ENCODE measurements at places on chromosomes 6 and 20.
A peak's percentile ranks its signal among the peaks of the same experiment; 100 is the strongest.

DNA sequence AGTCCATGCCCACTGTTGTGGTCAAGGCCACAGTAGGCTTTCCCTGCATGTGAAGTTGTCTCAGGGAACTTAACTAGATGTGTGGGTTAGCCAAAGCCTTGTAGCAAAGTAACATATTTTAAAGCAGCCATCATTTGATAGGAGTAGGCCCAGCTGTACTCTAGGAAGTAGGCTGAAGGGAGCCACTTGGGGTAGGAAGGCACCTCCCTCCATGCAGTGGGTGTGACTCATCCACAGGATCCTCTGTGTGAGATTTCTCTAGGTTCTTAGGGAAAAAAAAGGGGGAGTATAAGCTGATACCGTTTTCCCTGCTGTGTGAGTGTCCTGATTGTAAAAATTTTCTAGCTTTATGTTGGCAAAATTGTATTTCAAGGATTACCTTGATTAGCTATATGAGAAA lies 44.7 kb downstream of the VAPB start:
- DNase-seq: no peak

DNA sequence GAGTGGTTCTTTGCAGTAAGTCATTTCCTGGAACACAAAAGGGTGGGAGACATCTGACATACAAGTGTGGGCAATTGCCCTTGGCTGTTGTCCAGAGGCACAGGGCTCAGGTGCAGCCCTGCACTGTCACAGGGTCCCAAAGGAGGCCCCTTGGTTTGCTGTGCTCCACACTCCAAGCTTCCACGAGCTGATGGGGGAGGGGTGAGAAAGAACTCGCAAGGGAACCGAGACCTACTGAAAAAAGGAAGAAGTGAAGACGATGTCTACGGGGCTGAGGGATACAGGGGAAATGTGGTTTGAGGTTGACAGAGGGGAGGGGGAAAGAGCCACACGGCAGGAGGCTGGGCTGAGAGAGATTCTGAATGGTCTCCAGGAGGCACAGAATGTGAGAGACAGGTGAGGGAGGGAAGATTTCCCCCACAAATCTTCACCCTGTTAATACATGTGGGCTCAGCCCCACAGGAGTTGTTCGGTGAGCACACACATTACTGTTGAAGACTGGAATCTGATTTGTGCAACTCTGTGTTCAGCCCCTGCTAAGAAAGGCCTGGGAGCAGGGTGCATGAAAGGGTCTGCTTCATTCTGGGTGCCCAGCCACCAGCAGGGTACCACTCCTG lies 123.4 kb downstream of the LY86 start:
- peak; percentile 95 for DNase-seq

GRCh38 chr20:39676241-39676640 lies 714.1 kb downstream of the DHX35 start:
- no peak for DNase-seq

DNA sequence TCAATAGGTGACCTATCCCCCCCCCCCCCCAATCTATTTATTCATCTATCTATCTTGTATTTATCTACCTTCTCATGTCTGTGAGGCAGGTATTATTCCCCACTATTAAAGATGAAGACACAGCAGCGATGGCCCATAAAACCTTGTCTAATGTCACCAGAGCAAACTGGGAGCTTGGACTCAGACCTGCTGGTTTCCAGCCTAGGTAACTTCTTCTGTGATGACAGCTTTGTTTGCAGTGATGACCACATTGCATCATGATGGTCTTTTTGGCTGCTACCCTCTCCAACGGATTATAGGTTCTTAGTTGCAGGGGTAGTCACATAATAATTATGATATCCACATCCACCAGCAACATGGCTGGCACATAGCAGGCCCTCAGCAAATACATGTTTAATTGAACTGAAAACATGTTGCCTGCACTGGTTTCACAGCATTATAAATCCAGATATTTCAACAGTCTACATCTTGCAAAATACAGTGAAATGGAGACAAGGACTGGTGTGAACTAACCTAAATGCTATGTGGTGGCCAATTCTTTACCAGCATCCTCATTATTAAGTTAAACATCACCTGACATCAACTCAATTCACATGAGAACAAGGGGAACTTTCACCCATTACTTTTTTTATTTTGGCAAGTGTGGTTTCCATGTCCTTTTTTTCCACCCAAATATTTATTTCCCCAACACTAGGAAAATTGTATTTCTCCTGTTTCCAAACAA lies 712.5 kb upstream of the NRSN1 start:
- DNase-seq: no peak

GRCh38 chr6:95815389-95816056 lies 200.3 kb upstream of the FUT9 start:
- DNase-seq: peak; percentile 2

DNA sequence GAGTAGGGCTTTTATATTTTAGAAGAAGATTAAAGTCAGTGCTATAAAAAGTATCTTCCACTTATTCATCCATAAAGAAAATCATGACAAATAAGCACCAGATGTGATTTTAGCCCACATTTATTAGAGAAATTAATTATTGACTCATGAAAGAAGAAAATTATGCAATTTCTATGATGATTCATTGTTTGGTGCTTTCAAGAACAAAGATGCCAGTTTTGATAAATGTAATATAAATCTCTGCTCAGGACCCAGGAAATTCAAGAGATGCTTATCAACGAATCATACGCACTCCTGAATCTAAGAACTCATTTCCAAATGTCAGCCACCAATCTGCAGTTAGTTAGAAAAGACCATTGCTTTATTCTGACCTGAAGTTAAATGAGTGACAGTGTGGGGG lies 211.4 kb downstream of the ARHGAP18 start:
- no peak for DNase-seq

GRCh38 chr6:131029626-131030297 lies 33.3 kb downstream of the EPB41L2 start:
- no peak for DNase-seq

DNA sequence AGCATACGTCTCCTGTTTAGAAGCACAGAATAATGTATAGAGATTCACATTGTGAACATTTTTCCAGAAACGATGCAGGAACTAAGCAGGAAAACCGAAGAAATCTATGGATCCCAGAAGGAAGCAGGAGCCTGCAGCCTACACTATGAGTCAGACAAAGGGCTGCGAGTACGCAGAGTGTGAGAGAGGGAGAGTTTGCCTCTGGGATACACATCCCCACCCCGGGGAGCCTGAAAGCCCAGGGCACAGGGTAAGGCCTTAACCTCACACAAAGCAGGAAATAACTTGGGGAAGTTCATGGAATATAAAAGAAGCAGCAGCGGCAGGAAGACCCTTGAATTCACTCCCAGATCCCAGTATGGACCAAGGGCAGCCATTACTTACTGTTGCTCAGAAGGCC lies 842.1 kb upstream of the MANEA start:
- no peak for DNase-seq

DNA sequence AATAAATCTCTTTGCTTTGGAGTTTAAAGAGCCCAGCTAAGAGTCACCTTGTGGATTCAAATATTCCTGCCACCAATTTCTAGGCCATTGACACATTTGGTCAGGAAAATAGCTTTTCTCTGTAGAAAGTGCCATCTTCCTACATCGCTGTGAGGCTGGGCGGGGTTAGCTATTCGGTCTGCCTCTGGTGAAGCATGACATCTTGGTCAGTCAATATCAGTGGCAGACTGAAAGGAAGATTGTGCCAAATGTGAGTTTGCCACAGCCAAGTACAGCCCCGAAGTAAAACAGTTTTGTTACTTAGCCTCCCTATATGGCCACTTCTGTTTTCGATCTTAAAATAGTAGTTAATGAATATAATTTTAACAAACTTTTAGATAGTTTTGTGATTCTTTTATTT lies 65.5 kb upstream of the FABP7 start:
- DNase-seq: no peak

DNA sequence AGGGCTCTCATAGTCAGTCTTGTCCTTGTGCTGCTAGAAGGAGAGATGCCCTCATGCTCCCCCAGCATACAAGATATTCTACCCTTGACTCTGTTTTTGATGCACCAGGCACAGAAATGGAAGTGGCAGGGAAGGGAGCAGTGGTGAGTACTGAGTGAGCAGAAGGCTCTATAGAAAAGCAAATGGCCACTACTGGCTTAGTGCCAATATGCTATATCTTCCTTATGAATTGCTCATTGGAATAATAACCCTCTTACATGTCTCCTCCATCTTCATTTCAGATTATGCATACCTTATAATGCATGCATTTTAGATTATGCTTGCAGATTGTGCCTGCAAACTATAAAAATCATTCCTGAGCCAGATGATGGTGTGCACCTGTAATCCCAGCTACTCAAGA lies 82.8 kb downstream of the MAP3K5 start:
- no peak for DNase-seq

GRCh38 chr6:71420095-71420692 lies 131.6 kb downstream of the OGFRL1 start:
- DNase-seq: no peak

DNA sequence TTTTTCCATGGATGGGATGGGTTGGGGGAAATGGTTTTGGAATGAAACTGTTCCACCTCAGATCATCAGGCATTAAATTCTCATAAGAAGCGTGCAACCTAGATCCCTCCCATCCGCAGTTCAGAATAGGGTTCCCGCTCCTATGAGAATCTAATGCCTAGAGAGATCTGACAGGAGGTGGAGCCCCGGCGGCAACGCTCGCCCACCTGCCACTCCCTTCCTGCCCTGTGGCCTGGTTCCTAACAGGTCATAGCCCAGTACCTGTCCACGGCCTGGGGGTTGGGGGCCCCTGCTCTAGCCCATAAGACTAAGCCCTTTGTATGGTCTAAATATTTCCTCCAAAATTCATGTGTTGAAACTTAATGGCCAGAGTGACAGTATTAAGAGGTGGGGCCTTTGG lies 92.3 kb upstream of the SALL4 start:
- no peak for DNase-seq

- no peak for DNase-seq
Measured at GRCh38 chr6:78864957-78865356, 2.4 kb upstream of the IRAK1BP1 start.

DNA sequence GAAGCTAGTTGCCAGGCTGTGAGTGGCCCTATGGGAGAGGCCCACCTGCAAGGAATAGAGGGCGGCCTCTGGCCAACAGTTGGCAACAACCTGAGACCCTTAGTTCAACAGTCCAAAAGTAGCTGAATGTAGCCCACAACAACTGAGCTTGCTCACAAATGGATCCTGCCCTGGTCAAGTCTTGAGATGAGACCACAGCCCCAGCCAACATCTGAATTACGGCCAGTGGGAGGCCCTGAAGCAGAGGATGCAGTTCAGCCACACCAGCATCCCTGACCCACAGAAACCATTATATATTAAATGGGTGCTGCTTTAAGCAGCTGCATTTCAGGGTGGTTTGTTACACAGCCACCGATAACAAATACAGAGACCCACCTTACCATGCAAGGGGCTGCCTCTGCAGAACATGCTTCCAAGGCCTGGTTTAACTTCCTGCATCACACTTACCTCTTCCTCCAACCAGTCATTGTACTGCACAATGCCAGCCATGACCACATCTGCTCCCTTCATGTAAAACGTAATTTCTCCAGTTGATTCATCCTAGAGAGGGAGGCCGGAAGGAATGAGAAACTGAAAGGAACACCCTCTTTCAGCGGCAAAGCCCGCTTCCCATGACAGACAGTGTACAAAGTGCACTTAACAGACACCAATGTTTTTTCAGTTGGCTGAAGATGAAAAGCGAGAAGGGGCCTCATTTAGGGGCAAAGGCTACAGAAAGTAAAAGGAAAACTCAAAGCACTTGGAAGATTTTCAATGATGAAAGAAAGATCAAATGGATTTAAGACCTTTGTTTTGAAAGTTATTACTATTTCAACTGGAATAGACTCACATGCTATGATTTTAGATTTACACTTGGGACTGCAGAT lies 86.2 kb upstream of the NFATC2 start:
- DNase-seq: no peak
